Stimulated activated CD8-positive, alpha-beta memory T cell treated with anti-CD3 and anti-CD28 coated beads, Interleukin-7, amount 100 ng/mL, for 1 hour (primary cell): ENCODE measurements at places on chromosomes 4 and X.

- DNase-seq: no peak
Observed at GRCh38 chr4:47839259-47839658, 1.4 kb upstream of the CORIN start.

DNA sequence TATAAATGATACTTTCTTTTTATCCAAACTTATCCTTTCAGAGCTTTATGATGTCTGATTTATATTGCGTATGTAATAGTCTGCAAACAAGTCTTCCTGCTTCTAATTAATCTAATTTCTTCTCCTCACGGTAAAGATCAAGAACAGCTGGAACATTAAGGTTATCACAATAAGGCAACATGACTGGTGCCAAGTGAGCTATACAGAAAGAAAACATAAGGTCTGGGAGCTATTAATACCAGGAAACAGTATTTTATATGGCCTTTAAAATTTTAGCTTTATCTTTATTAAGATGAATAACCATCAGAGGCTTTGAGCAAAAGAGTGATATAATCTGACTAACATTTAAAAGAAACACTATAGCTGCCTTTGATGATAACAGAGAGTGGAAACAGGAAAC is 28.7 kb upstream of the CABS1 start:
- no peak for DNase-seq

DNA sequence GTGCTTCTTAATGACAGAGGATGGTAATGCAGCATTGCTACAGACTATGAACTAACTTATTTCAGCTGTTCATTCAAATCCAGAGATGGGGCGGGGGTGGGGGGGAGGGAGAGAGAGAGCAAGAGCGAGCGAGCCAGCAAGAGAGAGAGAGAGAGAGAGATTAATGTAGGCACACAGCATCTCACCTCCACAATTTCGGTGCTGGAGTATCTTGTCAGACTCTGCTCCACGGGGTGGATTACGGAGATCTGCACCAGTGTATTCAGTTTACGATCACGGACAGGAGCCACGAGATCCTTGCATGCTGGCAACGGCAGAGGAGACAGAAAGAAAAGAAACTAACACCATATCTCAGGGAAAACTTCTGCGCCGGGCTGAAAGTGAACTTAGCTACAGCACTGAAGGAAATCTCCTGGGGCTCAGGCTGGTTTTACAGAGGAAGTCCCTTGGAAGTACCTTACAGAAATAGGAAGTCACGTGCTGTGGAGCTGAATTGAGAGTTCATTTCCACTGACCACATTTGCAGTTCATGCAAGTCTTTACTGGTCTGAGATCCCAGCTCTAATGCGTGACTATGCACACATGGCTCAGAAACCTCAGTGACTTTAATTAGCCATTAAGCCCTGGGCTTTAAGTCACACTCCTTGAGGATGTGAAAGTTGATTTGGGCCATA is 440.9 kb downstream of the INPP4B start:
- DNase-seq: peak; percentile 11

DNA sequence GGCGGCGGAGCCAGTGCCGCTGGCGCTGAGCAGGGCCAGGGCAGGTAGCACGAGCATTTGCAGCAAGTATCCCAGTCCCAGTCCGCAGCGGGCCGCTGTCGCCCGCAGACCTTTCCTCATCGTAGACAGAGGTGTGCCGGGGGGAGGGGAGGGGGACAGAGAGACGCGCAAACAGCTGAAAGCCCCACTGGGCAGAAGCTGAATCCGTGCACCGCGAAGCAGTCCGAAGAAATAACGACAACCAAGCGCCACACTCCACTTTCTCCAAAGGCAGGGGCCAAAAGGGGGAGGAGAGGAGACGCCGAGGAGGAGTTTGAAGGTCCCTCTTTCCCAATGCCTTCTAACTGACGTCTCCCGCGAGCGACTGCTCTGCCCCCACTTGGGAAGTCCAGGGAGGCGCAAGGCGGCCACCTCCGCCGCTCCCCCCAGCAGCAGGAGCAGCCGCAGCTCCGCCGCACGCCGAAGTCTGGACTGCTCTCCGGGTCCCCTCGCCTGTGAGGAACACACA is at the start of gene UNC5C:
Gene UNC5C, minus strand, starts transcription at position 236 of the 508 bp plus-strand sequence.
- no peak for DNase-seq

GRCh38 chrX:48278958-48279357 is 23.8 kb downstream of the SSX1 start:
- no peak for DNase-seq

- DNase-seq: no peak
Observed at GRCh38 chrX:21376636-21377035, 2.4 kb downstream of the CNKSR2 start.

GRCh38 chr4:8649631-8650361 is 57.2 kb downstream of the CPZ start:
- DNase-seq: no peak

DNA sequence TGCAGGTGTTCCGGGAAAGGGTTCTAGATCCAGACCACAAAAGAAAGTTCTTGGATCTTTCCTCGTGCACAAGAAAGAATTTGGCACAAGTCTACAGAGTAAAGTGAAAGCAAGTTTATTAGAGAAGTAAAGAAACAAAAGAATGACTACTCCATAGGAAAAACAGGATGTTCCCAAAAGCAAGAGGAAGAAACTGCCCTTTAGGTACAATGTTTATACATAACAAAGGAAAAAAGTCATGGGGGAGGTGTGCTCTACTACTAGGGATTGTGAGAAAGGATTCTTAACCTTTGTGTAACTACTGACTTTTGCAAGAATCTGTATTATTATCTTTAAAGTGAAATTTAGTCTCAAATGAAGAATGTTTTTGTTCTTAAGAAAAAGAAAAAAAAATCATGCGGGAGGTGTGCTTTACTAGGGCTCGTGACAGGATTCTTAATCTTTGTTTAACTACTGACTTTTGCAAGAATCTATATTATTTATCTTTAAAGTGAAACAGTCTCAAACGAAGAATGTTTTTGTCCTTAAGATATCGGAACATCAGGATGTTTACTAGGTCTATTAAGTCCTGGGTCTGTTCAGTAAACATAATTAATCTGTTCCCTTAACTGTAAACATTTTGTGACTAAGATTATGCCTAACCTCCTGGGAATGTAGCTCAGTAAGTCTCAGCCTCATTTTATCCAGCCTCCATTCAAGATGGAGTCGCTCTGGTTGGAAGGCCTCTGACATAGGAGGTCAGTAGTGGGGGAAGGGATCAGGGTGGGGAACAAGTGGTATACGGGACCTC is 110.4 kb upstream of the BEND4 start:
- no peak for DNase-seq

DNA sequence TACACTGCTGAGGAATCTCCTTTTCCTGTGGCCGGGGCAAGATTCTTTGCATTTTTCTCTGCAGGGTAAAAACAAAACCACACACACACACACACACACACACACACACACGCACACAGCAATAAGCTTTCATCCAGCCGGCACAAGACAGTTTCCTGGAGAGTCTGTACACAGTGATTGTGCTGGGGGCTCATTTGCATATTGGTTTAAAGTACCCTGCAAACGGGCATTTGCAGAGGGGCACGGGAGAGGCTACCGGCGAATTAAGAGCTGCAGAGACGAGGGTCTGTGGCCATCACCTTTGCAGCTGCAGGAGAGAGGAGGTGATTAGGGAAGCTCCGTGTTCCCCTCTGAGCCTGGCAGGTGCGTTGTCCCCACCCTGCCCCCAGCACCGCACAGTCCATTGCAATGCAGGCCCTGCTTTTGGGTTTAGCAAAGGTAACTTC is 219.9 kb downstream of the SHOX start:
- DNase-seq: no peak

- DNase-seq: no peak
Observed at GRCh38 chr4:113272523-113272922, 223.1 kb downstream of the ANK2 start.

- DNase-seq: no peak
Observed at GRCh38 chr4:72418458-72418857, 150.6 kb downstream of the ADAMTS3 start.

DNA sequence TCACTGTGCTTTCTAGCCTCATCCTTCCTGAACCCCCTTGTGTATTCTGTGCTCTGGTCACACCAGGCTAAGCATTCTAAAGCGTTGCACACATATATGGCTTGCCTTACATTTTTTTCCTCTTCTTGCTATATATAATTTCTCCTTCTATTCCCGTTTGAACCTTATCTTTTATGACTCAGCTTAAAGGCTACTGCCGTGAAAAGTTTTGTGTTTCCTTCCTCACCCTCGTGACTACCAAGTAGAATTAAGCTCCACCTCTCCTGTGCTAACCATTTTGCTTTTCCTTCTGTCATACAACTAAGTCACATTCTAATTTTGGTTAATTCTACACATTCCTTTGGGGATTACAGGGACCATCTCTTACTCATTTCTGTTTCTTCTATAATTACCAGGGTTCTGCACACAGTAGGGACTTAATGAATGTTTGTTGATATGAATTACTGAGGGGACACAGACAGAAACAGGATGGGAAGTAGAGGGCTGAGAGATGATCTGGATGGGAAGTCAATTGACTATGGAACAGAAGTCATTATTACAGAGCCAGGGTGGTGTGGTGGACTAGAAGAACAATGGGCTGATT is 67.1 kb downstream of the DOCK11 start:
- DNase-seq: no peak

- no peak for DNase-seq
Observed at GRCh38 chr4:89708903-89709421, 128.0 kb downstream of the SNCA start.

DNA sequence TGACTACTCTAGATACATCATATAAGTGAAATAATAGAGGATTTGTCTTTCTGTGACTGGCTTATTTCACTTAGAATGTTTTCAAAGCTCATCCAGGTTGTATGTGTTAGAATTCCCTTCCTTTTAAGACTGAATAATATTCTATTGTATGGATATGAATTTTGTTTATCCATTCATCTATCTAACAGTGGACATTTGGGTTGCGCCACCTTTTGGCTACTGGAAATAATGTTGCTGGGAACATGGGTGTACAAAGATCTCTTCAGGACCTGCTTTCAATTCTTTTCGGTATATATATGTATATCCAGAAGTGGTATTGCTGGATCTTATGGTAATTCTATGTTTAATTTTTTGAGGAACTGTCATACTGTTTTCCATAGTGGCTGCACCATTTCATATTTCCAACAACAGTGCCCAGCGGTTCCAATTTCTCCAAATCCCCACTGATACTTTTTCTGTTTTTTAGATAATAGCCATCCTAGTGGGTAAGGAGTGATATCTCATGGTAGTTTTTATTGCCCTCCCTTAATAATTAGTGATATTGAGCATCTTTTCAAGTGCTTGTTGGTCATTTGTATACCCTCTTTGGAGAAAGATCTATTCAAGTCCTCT is 3.4 kb upstream of the SCD5 start:
- DNase-seq: no peak

DNA sequence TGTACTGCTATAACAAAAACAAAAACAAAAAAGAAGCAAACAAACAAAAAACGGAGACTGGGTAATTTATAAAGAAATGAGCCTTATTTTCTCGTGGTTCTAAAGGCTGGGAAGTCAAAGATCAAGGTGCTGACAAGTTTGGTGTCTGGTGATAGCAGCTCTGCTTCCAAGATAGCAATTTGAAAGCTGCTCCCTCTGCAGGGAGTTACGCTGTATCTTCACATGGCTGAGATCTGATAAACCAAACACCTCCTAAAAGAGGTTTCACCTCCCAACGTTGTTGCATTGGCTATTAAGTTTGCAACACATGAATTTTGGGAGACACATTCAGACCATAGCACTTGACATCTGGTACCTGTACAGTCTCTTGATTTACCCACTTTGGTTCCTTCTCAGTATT is 854.2 kb downstream of the CENPC start:
- no peak for DNase-seq

- DNase-seq: no peak
Observed at GRCh38 chr4:96603641-96604040, 763.7 kb downstream of the PDHA2 start.

DNA sequence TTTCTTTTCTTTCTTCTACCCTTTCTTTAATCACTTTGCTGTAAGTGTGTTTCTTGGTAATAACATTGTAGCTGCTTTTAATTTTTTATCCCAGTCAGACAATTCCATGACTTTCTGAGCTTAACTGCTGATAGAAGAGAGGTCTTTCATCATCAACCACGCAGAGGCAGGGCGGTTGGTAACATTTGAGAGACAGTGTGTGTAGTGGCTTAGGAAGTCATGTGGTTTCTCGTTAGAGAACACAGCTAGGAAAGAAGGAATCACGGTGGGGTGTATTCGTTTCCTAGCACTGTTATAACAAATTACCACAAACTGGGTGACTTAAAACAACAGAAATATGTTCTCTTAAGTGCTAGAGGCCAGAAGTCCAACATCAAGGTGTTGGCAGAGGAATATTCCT is 11.5 kb downstream of the PRPS2 start:
- no peak for DNase-seq

- DNase-seq: no peak
Observed at GRCh38 chr4:124191329-124191728, 521.2 kb downstream of the ANKRD50 start.

GRCh38 chr4:113106108-113106507 is 56.7 kb downstream of the ANK2 start:
- no peak for DNase-seq

- no peak for DNase-seq
Observed at GRCh38 chr4:13542577-13543031, 1.7 kb downstream of the NKX3-2 start.

DNA sequence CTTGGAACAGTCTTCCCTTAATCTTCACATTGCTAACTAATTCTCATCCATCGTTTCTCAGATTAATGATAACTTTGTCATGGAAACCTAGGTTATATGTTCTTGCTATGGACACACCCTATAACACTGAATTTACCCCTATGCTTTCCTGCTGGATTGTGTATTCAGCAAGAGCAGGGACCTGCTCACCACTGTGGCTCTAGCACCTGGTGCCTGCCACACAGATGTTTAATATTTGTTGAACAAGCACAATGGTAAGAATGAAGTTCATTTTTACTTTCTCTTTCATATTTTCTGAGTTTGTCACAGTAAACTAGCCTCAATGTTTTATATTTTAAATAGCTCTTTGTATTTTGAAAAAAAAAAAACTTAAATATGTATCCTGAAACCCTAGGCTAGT is 734.0 kb upstream of the DIAPH2 start:
- no peak for DNase-seq

DNA sequence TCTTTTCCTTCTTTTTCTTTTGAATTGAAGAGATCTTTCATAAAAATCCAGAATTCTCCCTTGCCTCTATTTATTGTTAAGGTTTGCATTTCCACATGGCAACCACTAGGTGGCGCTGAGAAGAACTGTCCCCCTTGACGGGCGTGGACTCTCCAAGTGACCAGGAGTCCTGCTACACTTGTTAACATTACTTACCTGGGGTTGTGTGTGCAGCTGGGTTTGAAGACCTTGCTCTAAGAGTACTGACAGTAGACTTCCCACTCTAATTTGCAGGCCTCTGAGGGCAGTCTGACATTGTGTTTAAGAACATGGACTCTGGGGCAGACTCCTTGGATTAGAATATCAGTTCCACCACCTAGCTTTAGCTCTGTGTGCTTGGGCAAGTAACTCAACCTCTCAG is 52.8 kb downstream of the GPRIN3 start:
- peak; percentile 7 for DNase-seq
